ENCODE measurements at places on chromosomes 11 and 22.

- peak; percentile 49 for DNase-seq
Measured at GRCh38 chr11:26134481-26135355, 197.2 kb upstream of the ANO3 start.

DNA sequence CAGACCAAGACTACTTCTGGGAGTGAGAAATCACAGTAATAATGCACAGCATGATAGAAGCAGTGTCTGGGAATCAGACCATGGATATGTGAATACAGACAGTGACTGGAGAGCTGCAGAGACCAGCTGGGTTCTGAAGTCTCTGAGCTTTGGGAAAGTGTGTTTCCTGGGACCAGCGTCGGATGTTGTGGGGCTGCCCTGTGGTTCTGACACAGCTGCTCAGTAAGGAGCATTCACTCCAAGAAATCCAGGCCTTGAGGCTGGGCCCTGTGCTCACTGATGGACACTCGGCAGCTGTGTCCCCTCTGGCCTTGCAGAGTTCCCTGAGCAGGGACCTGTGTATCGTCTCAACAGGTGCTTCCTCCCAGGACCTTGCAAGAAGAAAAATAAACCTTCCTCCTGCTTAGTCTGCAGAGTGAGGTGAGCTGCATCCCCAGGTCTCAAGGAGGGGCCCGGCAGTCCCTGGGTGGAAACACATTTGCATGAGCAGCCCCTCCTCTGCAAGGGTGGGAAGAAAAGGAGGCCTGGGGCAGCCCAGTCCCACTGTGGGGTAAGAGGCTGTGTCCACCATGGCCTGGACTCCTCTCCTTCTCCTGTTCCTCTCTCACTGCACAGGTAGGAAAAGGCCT, 107.9 kb downstream of the VPREB1 start:
- no peak for DNase-seq

DNA sequence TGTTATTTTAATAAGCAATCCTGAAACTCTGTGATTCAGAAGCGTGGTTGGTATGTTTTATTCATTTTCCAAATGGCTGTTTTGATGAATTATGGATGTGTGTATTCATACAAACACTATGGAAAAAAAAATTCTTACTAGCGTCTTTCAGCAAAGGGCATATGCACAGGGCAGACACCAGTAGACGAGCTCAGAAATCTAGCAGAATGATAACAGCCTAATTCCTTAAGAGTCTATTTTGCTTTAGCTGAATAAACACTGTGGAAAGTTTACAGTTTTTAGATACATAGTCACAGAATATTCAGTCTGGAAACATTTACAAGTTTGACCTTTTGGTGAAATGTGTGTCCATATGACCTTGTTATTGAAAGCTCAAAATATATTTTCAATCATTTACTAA, 418.8 kb upstream of the LUZP2 start:
- DNase-seq, result no peak

DNA sequence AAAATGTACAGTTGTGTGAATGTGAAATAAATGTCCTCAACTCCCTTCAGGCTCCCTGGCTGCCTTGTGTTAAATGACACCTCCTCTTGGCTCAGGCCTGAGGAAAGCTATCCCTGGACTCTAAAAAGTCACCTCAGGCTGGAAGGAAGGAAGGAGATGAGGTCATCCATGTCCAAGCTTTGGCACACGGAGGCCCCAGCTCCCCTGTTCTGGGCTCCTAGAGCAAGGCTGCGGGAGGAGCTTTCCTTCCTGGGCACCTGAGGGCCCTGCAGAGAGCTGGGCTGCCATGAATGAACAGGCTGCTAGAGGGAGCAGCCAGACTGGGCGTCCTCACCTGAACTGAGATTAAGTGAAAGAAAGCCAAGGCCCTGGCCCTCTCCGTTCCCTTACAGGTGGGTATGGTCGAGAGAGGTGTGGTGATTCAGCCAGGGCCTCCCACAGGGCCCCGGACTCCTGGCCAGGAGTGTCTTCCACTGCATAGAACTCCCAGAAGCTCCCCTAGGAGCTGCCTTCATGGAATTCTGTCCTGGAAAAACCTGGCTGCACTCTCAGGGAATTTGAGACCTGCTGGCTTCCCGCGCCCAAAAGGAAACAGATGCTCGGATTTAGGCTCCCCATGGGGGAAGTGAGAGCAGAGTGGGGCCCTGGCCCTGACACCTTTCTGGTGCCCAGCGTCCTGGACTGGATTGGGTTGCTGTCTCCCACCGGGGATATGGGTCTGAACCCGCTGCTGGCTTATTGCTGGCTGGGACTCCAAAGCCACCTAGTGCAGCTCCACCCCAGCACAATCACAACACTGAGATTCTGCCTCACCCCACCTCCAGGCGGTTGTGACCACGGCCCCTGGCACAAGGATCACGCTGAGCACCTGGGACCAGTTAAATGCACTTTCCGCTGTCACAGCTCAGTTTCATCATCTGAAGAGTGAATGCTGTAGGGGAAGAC, 22.2 kb downstream of the MYBPC3 start:
- no peak for DNase-seq

- peak; percentile 49 for DNase-seq
Measured at GRCh38 chr11:125429174-125429707, 66.8 kb downstream of the FEZ1 start.

All from fibroblast of skin of scalp (primary cell).